Activated CD4-positive, CD25-positive, alpha-beta regulatory T cell (primary cell): ENCODE measurements at places on chromosomes 5 and 9.

DNA sequence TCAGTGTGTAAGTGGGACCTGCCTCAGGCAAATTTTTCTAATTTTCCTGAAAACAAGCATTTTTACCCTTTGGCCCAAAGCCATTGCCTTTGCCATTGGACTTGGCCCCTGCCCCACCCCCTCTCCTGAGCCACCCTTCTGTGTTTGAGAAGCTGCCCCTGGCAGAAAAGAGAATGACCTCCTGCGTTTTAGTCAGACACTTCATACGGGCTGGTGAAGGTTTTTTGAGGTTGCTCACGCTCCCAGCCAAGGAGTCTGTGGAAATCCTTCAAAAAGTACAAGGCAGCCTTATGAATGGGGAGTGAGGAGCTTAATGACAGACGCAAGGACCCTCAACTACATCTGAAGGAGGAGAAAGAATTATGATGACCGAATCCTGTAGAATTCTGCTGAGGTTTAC is 308.9 kb downstream of the SLIT3 start:
- DNase-seq: no peak

DNA sequence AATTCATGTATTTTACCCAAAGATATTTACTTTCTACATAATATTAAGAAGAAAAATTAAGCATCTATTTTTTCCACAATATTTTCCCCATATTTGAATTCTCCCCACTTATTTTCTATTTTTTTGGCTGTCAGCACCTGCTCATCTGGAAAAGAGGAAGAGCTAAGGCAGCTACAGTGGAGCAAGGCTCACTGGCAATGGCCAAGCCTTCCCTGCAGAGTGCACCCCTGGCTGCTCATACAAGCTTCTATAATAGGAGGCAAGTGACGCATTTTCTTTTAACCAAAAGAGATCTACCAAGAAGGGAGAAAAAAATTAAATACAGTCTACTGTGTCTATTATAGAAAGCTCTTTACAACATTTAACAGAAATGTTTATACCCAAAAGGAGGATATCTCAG is 72.5 kb downstream of the AUH start:
- no peak for DNase-seq

GRCh38 chr9:100211476-100211875 is 112.4 kb downstream of the INVS start:
- DNase-seq: no peak

- no peak for DNase-seq
Measured at GRCh38 chr5:80318212-80318611, 1.6 kb upstream of the SPZ1 start.

DNA sequence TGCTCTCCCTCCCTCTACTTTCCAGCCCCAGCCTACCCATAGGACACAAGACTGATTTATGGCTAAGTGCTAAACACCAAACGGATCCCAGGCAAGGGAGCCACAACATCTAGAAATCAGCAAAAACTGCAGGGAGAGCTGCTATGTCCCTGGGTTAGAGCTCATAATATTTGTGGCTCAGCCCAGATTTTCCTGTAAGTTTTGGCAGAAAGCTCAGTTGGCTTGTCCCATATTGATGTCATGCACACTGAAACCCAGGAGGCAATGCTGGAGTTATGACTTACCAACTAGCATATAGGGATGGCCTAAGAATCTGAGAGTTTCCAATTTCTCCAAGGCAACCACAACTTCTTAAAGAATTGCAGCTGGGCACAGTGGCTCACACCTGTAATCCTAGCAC is 44.7 kb upstream of the MYOT start:
- DNase-seq: no peak

DNA sequence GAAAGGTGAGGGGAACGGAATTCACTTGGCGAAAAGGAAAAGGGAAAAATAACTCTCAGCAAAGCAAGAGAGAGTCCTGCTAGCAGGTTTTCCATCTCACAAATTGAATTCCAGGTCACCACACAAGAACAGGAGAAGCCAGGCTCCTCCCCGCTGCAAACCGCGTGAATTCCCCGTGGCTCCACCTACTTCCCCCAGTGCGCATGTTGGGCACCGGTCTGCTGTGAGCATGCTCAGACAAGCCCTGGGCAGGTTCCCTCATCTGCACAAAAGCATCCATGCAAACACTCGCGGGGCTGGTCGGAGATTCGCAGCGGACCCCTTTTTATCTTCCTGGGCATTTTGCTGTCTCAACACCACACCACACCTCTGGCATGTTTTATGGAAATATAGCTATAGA is 58.5 kb upstream of the S1PR3 start:
- DNase-seq: no peak

DNA sequence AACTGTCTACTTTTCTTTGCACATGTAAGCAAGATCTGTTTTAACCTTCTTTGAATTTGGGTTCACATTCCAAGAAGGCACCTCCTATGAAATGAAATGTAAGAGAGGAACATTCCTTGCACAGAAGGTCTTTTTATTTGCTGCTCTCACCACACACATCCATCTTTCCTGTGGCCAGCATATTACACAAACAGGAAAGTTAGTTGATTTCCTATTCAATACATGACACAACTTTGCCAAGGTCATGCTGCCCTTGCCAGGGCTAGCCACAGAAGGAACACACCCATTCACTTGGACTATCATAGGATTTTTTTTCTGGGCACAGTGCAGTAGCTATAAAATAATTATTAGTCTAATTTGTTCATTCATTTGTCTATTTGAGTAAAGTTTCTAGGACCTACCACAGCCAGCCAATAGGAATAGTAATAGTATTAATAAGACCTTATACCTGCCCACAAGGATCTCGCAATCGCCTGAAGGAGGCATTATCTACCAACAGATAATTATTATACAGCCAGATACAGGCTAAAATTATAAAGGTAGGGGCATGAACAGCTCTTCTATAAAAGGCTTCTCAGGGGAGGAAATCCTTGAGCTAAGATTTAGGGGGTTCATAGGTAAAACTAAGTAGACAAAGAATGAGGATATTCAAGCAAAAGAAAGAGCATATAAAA is 78.1 kb upstream of the NREP start:
- DNase-seq: no peak

DNA sequence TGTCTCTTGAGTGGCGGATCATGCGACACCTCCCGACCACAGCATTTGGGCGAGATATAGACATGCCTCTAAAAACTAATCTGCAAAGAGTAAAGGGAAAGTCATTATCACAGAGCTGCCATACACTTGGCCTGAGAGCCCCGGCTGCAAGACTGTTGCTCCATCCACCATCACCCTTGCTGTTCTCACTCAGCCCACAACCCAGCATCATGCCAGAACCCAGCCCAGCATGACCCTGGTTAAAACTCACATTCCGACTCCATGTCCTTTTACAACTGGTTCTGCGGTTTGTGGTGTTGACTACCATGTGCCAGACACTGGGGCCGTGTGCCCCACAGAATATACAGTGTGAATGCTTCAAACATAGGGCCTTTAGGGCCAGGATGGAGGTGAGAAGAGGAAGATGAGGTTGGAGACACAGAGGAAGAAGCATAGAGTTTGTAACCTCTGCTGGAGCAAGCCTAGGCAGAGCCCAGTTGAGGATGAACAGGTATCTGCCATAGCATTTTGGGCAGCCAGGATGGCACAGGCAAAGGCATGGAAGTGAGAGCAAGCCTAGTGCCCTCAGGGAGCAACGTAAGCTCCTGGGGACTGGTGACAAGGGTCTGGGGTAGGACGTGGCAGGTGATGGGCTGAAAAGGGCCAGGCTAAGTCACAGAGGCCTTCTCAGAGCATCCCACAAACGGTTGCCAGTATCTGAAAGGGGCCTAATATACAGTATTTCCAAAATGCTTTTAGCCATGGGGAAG is 37.5 kb upstream of the SMU1 start:
- DNase-seq: no peak

DNA sequence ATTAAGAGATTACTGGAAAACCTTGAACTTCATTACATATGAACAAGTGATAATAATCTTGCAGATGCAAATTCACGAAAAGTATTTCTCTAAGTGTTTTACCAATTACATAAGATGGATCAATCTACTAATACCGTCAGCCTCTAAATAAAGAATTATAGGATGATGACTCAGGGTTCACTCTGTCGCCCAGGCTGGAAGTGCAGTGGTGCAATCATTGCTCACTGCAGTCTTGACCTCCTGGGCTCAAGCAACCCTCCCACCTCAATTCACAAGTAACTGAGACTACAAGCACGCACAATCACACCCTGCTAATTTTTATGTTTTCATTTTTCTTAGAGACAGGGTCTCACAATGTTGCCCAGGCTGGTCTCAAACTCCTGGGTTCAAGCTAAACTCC is 56.1 kb downstream of the CHD1 start:
- no peak for DNase-seq
